ENCODE measurements at places on chromosomes 3 and 15. TPM values are rescaled to one million over a fixed set of nuclear protein-coding genes. Genes with fewer than 3 reads are reported as not detected.
A peak's percentile ranks its signal among the peaks of the same experiment; 100 is the strongest.

- H3K4me3 ChIP-seq: no peak overlapping the region
- H3K36me3 ChIP-seq: peaks cover 2% of the 10 kb centered on the region
- no peaks in the 10 kb centered on the region for H3K4me1 ChIP-seq
- no peak overlapping the region for H3K27ac ChIP-seq
- no peak for DNase-seq
Observed at GRCh38 chr15:25701721-25702465, 161.2 kb downstream of the ATP10A start.

CLSTN2 gene
- 20.6 TPM for total RNA-seq

GRCh38 chr15:98671060-98672008 lies 23.0 kb downstream of the IGF1R start:
- no peak for DNase-seq
- peak overlapping the region; percentile 73 for H3K27ac ChIP-seq
- no peaks in the 10 kb centered on the region for H3K36me3 ChIP-seq
- H3K27me3 ChIP-seq: no peaks in the 10 kb centered on the region

UCN2 gene
- total RNA-seq: 0.24 TPM

ALDH1A2 gene
- 10.0 TPM for total RNA-seq

- no peaks in the 10 kb centered on the region for H3K36me3 ChIP-seq
- no peak for DNase-seq
- no peaks in the 10 kb centered on the region for H3K27me3 ChIP-seq
- H3K27ac ChIP-seq: no peak overlapping the region
- no peak overlapping the region for H3K4me3 ChIP-seq
Observed at GRCh38 chr15:98083203-98083910, 122.9 kb downstream of the ARRDC4 start.
